ENCODE measurements at places on chromosomes 1 and 21.

DNA sequence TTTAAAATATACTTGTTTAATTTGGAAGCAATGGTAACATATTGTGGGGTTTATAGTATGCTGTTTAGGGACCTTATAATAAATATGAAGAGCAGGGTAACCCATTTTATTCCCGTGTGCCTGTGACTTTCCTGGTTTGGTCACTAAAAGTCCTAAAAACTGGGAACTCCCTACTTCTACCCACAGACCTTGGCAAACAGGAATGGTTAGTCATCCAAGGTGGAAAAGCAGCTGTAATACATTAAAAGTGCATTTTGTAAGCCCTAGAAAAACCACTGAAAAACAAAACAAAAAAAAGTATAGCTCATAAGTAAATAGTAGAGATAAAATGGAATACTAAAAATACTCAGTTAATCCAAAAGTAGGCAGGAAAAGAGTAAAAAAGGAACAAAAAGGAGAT is 538.9 kb downstream of the LMO4 start:
- DNase-seq, result no peak

DNA sequence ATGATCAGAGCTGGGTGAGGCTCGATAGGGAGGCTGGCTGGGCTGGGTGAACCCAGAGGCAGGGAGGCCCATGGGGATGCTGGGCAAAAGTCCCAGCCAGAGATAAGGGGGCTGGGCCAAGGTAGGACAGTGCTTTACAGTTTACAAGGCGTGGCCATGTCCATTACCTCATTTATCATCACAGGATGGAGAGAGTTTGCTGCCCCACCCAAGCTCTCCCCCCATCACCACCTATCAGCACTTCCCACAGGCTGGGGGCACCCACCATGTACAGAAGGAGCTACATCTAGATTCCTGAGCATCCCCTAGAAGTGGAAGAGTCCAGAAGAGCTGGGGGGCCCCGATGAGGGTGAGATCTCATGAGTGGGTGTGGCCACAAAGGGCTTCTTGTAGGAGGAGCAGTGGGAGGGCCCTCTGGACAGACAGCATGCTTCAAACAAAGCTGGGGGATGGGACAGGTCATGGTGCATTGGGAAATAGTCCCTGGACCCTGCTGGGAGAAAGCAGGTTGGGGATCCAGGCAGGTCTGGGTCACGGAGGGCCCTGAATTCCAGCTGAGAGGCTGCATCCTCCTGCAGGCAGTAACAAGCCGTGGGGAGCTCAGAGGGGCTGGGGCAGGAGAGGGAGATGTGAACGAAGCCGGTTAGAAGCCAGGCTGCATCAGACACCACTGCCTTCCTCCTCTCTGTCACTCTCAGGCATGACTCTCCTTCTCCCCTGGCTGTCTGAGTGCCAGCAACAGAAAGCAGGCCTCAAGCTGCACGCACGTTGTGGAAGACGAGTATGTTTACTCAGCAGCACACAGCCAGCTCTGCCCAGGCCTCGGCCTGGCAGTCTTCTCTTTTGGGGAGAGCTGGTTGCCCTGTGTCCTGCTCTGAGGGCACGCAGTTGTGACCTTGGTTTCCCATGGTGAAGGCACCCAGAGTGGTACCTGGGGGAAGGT is 202.3 kb downstream of the HIVEP3 start:
- DNase-seq, result no peak

GRCh38 chr1:208531003-208531750 is 287.0 kb upstream of the PLXNA2 start:
- no peak for DNase-seq

DNA sequence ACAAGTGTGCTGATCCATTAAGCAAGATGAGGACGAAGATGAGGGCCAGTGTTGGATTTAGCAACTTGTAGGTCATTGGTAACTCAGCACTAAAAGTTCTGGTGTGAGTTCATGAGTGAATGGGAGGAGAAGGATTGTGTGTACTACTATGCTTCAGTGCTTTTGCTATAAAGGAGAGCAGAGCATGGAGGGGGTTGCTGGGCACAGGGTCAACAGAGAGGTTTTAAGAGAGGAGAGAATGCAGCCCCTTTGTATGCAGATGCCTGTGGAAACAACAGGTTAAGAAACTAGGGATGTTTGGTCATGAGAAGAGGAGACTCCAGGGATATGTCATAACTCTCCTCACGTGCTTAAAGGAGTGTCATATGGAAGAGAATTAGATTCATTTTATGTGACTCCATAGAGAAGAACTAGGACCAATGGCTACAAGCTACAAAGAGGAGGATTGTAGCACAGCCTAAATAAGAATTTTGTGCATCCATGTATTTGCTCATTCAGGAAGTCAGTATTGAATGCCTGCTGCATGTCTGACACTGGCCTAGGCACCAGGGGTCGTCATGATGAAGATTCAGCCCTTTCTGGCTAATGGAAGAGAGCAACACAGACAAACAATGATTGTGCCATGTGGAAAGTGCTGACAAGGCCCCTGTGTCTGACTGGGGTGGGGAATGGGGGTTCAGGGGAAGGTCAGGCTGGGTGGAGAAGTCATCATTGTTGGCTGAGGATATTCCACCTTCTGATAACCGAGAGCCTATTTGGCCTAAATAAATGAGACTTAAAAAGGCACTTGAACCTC is 53.5 kb downstream of the KIRREL1 start:
- DNase-seq, result no peak

DNA sequence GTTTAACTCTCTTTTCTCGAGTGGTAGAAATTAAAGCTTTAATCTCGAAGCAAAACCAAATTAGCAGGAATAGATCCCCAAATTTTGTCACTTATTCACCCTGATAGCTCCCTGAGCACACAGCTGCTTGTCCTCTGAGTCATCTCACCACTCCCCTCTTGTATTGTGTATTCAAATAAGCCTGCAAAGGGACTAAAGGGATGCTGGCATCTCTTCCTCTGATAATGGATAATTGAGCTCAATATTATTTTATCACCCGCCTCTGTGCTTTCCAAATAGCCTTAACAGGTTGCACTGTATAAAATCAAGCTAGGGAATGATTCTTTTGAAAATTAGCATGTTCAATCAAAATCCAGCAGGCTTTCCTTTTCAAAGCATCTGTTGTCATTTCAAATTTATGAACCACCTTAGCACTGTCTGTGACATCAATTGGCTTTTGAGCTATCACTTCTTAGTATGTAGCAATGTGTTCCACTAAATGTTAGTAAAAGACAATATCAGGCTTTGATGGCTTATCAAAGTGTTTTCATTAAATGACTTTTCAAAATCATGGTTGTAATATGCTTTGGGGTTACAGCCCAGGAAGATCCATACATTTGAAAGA is 561.6 kb downstream of the PLA2G4A start:
- no peak for DNase-seq

- no peak for DNase-seq
Measured at GRCh38 chr1:192732787-192733186, 76.1 kb upstream of the RGS2 start.

DNA sequence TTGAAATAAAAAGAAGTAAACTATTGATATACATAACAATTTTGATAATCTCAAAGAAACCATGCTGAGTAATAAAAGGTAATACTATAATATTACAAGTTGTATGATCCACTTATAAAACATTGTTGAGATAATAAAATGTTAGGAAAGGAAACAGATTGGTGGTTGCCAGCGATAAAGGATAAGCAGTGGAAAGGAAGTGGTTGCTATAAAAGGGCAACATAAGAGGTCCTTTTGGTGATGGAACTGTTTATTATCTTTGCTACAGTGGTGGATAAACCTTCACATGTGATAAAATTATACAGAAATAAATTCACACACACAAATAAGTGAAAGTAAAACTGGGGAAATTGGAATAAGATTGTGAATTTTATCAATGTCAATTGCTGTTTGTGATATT is 15.1 kb downstream of the OR6F1 start:
- DNase-seq, result no peak

DNA sequence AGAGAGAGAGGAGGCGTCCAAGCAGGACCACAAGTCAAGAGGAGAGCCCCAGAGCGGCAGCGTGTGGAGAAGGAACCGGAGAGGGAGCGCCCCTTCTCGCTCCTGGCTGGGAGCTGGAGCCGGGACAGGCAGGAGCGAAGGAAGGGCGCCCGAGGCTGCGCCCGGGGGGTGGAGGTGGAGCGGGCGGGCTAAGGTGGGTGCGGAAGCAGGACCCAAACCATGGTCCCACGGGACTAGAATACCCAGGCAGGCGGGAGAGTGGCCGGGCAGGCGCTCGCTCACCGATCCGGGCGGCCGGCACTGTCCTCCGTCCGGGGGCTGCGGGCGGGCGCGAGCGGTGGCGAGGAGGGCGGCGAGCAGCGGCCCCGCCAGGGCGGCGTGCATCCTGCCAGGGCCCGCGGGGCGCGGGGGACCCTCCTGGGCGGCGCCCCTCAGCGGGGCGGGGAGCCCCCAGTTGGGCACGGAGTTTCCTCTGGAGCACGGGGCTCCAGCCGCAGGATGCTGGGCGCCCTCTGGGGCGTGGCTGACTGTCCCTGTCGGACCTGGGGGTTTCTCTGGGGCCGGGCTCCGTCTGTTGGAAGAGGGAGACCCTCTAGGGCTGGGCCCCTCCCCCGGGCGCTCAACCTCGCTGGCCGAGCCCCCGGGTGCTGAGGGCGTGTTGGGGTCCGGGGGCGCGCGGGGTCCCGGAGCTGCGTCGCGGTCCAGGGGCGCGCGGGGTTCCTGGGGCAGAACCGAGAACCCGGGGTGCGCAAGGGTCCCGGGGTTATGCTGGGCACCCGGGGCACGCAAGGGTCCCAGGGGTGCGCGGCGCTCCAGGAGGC is 569 bp downstream of the TRABD2B start:
- DNase-seq, result no peak

DNA sequence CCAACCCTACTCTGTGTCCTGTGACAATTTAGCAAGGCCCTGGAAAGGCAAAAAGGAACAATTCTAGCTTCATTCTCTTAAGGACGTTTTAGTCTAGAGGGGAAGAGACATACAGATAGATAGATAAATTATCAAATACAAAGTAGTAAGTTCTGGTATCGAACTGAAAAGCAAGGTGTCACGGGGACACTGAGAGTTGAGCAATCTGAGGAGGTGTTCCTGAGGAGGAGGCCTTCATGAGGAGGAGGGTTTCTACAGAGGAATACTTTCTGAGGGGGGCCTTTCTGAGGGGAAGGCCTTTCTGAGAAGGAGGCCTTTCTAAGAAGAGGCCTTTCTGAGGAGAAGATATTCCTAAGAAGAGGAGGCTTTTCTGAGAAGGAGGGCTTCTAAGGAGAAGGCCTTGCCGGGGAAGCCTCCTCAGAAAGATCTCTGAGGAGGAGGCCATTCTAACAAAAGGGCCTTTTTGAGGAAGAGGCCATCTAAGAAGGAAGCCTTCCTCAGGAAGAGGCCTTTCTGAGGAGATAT is 155.9 kb upstream of the COA6 start:
- no peak for DNase-seq

- no peak for DNase-seq
Measured at GRCh38 chr1:8905582-8906191, 27.2 kb upstream of the ENO1 start.

- DNase-seq, result no peak
Measured at GRCh38 chr1:221031458-221032203, 152.4 kb downstream of the HLX start.

GRCh38 chr1:156773607-156774006 is 6.3 kb downstream of the PRCC start:
- DNase-seq, result no peak

DNA sequence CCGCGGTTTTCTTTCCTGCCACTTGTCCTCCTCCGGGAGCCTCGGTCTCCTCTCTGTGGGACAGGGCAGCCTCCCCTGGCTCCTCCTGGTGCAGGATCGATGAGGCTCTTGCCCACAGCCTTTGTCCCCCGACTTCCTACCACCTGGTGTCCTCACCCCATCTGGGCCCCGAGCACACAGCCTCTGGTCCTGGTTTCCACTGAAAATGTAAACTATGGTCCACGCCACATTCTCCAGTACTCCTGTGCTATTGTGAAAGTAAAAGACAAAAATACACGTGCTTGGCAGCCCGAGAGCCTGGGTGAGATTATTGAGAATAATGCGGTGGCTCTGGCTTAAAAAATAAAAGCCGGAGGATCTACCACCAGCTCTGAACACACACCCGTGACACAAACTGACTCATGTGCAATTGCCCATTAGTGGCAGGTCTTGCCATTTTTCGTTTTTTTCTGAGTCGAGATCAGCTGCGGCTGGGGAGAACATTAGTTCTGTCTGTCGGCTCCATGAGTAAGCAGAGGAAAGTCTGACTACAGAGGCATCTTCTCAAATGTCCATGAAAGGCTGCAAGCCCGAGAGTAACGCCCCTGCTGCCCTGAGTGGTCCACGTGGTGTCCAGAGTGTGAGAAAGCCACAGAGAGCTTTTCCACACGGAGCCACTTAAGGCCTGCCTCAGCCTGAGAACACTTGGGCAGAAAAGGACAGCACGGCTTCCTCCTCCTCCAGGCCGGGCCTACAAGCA is 5.7 kb upstream of the COL6A2 start:
- no peak for DNase-seq

DNA sequence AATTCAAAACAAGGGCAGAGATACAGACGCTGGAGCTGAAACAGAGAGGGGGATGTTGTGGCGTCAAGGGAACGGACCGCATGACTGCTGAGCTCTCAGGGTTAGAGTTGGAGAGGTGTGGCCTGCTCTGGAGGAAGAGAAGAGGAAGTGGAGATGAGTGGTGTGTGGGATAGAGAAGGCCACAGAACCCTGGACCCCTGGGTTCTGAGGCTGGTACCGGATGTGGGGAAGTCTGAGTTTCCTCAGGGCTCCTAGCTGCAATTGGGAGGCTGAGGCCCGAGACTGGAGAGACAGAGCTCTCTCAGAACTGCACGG is 1.8 kb downstream of the BCAN start:
- no peak for DNase-seq

DNA sequence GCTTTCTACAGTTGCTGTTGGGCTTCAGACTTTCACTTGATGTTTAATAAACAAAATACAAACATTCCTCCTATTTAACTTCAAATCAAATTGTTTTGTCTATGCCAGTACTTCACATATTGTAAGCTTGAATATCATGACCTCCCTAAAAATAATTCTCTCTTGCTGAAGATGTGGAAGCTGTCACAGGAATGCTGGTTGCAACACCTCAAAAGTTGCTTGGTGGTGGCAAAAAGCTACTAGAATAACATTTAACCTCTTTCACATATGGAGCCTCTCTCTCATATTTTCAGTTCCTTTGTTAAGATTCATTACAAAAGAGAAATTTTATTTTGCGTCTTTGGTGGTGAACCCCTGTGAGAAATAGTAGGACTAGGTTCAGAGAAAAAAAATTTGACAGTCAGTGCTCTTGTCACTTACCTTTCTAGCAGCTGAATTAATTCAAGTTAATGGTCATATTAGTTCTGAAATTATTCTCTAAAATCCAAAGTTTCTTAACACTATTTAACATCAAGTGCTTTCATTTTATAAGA is 25.5 kb upstream of the F13B start:
- no peak for DNase-seq

DNA sequence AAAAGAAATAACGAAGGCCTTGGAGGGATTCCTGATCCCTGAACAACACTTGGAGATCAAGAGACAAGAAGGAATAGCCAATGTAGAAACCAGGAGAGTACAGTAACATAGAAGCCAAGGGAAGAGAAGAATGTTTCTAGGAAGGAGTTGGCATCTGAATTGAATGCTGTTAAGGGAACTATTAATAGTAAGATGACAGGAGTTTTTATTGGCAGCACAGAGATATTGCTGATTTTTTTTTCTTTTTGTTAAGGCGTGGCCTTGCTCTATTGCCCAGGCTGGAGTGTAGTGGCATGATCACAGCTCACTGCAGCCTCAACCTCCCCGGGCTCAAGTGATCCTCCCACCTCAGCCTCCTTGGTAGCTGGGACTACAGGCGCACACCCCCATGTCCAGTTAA is 9.6 kb upstream of the SFT2D2 start:
- DNase-seq, result no peak

- DNase-seq, result no peak
Measured at GRCh38 chr1:179038528-179039281, 13.0 kb downstream of the FAM20B start.

- DNase-seq, result no peak
Measured at GRCh38 chr1:53284224-53285020, 43.4 kb downstream of the LRP8 start.

- no peak for DNase-seq
Measured at GRCh38 chr1:6093071-6093470, 47.4 kb downstream of the KCNAB2 start.
